Effector memory CD4-positive, alpha-beta T cell (primary cell): ENCODE measurements at places on chromosomes 13 and 19.

GRCh38 chr13:101393140-101393539, 23.2 kb downstream of the NALCN start:
- no peak for DNase-seq

- no peak for DNase-seq
These were observed at the start of gene ZNF625 for GRCh38 chr19:12156223-12157058. Gene ZNF625 (minus strand): TSS chr19:12156734. CDS start chr19:12156558, 176 bp downstream.

GRCh38 chr19:44948763-44949374, 3.0 kb downstream of the APOC2 start:
- DNase-seq, result no peak

- no peak for DNase-seq
These were observed 14.9 kb downstream of the SERP2 start for GRCh38 chr13:44388427-44389059.

DNA sequence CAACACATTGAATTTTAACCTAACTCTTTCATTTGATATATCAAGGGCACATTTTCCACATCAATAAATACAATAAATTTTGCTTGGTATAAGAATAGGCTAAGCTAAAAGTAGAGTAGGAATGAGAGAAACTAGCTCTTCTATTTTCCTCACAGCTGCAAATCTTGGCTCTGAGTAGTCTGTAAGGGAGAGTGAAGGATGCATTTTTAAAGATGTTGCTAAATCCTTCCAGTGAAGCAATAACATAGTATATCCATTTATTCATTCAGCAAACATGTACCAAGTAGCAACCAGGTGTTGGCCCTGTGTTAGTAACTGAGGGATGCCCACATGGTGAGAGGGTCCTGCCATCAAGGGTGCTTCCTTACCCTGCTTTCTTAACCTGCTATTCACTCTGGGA, 799.9 kb downstream of the PCDH9 start:
- no peak for DNase-seq

GRCh38 chr13:20798027-20798426, 24.3 kb upstream of the EEF1AKMT1 start:
- DNase-seq, result no peak

GRCh38 chr19:18895824-18896341, at the start of gene CERS1:
Gene CERS1 (minus strand): TSS chr19:18896158. CDS start chr19:18896072, 86 bp downstream.
- DNase-seq, result no peak

- no peak for DNase-seq
These were observed 32.9 kb downstream of the TSHZ3 start for GRCh38 chr19:31316201-31316951.

DNA sequence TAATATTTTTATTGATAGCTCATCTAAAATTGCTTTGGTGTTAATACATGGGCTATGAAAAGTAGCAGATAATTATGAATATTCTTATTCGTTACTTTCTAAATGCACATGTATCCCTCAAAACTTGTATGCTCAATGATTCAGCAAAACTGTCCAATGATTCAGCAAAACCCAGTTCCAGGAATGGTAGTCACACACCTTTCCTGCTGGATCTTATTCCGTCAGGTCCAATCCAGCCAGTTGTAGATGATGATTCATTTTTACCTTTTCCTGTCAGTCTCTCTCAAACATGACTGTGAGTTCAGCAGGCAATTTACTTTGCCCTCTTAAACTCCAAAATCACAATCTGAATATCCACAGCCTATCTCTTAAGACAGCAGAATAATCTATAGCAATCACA, 1082.6 kb downstream of the EFNB2 start:
- DNase-seq, result no peak

- peak; percentile 63 for DNase-seq
These were observed 1.0 kb downstream of the FNDC3A start for GRCh38 chr13:48976576-48977285.

GRCh38 chr13:30186634-30187415, 120.5 kb downstream of the KATNAL1 start:
- DNase-seq, result no peak

DNA sequence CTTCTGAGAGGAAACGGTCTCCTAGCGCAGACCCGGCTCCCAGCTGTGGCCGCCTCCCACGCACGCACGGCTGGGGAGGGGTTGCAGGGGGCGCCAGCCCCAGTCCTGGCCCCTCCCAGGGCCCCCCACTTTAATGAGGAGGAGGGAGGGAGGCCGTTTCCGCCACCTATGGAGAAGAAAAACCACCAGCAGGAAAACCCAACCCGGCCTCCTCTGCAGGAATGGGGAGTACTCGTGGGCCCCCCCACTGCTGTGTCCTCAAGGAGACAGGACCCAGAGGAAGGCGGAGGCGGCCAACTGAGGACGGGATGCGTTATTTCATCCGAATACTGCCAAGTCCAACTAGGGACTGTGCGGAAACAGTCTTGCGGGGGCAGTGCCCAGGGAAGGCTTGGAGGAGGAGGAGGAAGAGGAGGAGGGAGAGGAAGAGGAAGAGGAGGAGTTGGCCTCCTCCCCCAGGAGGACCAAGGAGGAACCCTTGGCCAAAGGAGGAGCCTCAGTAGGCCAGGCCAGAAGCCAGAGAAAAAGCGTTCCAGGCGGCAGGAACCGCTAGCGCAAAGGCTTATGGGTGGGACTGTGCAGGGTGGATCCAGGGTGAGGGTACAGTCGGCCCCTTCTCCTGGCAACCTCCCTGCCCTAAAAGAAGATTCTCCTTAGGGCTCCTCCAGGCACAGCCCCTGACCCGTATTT, 3.9 kb upstream of the SSBP4 start:
- no peak for DNase-seq

DNA sequence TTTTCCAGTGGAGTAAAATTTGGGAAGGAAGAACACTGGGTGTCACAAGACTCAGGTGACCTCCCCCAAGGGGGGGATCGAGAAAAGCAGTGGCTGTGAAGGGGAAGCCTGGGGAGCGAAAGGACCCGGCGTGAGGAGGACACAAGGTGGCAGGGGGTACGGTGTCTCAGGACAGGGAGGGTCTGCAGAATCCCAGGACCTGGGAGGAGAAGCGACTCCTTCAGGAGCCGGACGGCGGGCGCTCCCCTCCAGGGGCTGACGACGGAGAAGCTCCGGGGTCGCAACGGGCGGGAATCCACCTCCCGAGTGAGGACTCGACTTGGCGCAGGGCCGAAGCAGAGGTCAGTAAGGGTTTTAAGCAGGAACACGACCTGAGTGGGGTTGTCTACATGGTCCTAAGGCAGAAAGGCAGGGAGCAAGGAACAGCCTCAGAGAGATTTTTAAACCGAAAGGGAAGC, 529 bp downstream of the ZNF836 start:
- DNase-seq, result no peak

DNA sequence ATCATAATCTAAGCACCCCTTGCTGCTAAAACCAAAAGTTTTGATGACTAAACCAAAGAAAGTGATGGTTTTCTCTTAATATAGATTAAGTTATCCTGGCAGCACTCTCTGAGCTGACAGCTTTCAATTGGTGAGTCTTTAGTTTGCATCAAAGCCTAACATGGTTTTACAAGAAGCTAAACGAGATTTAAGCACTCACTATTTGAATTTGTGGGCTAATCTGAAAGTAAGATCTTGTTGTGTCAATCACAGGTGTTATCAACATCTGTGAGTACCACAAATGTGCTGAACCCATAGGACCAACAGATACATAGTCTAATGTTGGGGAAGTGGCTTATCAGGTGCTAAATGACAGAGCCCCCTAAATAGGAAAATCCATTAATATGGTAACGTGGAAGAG, 223.9 kb downstream of the LHFPL6 start:
- DNase-seq, result no peak

GRCh38 chr13:73401769-73402168, 343.0 kb downstream of the KLF5 start:
- no peak for DNase-seq

DNA sequence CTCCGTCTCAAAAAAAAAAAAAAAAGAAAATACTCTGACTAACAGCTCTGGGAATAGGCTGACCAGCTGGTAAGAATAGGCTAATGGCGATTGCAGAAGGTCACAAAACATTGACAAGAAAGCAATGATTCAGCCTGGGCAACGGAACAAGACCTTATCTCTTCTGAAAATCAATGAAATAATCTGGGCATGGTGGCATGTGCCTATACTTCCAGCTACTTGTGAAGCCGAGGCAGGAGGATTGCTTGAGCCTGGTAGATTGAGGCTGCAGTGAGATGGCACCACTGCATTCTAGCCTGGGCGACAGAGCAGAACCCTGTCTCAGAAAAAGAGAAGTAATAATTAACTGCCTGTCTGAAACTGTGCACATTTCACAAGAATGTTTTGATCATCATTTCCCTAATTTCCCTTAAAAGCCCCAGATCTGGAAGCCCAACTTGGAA, 18.8 kb upstream of the MTRF1 start:
- DNase-seq, result no peak

DNA sequence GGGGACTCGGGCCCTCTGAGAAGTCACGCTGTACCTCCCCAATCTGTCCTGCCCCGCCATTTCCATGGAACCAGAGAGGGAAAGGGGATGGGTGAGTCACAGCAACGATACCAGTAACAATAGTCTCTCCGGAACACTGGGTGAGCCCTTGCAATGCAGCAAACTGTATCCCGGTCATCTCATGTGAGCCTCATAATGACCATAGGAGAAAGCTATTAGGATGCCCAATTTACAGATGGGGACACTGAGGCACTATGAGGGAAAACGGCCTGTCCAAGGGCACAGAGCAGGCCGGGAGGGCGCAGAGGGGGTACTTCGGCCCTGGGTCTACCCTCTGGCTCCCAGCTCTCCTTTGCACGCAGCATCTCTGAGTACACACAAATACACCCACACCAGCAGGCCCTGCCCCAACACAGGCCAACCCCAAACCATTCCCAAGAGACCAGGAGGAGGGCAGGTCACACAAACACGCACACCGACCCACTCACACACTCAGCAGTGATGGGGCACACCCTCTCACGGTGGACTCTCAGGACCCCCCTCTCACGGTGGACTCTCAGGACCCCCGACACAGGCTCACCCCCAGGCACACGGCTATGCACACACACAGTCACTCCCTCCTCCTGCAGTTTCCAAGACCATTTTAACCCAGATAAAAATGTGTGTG, 18.2 kb downstream of the LRRC4B start:
- no peak for DNase-seq

DNA sequence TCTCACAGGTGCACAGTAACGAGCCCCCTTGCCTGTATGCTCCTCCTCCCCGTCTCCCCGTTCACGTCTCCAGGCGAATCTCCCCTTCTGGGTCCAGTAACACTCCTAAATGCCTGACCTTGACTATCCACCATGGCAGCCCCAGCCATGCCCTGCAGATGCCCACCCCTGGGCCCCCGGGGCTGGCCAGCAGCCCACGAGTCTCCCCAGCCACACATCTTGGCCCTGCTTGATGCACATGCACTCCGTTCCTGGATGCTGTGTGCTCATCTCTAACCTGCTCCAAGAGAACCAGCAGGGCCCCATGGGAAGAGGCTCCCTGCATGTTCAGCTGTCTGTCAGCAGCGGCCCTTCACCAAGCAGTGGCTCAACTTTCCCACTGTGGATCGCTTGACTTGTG, 32.0 kb downstream of the HPN start:
- DNase-seq, result no peak

DNA sequence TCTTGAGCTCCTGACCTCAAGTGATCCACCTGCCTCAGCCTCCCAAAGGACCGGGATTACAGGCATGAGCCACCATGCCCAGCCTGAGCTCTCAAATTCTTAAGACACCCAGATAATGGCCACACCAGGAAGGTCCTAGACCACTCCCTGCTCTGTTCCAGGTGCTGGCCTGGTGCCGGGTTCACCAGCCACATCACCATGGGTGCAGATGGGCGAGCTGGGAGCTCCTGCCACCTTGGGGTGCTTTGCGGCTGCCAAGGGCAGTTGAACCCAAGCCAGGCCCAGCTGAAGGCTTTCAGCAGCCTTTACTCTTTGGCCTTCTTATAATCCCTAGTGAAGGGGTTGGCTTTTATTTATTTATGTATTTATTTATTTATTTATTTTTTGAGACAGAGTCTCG, 4.9 kb downstream of the HPN start:
- DNase-seq, result no peak

DNA sequence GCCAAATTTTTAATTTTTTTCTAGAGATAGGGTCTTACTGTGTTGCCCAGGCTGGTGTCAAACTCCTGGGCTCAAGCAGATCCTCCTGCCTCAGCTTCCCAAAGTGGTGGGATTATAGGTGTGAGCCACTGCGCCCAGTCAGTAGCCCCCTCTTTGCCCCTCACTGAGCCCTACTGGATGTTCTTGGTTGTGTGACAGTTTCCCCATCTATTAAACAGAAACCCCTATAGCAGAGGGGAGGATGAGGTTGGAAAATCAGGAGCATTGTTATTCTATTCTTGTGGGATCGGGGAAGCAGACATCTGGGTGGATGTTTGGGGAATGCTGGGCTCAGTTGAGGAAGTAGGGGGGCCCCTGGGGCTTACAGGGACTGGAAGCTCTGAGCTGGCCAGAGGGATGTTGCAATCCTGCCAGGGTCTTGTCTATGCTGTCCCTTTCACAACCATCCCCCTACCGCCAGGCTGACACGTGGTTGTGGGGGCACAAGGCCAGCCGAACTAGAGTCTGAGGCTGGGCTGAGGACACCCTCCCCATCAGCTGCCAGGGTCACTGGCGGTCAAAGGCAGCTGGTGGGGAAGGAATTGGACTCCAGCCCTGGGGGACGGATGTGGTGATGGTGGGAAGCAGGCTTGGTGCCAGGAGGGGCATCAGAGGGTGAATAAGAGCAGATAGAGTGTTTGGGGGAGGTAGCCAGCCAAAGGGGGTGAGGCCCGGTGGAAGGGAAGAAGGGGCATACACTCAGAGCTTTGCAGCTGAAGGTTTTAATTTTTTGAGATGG, 10.9 kb downstream of the APOC1 start:
- DNase-seq, result no peak

DNA sequence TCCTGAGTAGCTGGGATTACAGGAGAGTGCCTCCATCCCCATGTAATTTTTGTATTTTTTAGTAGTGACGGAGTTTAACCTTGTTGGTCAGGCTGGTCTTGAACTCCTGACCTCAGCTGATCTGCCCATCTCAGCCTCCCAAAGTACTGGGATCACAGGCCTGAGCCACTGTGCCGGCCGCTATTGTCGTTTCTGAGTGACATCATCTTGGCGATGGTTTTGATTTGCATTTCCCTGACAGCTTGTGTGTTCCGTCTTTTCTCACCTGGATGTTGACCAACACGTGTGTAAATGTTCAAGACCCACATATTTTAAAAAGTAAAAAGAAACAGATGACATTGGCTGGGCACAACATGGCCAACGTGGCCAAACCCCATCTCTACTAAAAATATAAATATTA, 12.8 kb upstream of the MKNK2 start:
- DNase-seq, result no peak

- peak; percentile 58 for DNase-seq
These were observed 6.5 kb downstream of the RAB11B start for GRCh38 chr19:8396563-8397203.

- DNase-seq, result no peak
These were observed 17.3 kb downstream of the ANKRD24 start for GRCh38 chr19:4199699-4200293.

GRCh38 chr19:33520844-33521479, 629 bp downstream of the PEPD start:
- DNase-seq, result no peak
